Posterior cingulate gyrus (tissue), 11 donors: ENCODE measurements at places on chromosomes 16 and 17.

GRCh38 chr17:72530454-72530853 lies 409.6 kb downstream of the SOX9 start:
- DNase-seq: no peak

DNA sequence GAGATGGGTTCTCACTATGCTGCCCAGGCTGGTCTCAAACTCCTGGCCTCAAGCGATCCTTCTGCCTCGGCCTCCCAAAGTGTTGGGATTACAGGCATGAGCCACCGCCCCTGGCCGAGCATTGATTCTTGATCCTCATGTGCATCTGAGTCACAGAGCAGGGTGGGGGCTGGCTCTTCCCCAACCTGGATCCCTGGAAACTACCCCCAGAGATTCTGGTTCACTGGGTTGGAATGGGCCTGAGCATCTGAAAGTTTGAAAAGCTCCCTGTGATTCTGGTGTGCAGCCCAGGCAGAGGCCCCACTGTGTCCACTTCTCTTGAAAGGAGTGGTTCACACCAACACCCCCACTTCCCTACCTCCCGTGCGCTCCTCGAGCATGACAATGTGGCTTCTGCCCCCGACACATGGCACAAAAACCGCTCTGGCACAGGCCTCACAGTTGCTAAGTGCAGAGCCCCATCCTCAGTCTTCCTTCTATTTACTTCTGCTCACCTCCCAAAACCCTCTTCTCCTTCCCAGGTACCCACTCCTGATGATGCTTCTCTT lies 4.6 kb downstream of the QPRT start:
- DNase-seq: no peak

DNA sequence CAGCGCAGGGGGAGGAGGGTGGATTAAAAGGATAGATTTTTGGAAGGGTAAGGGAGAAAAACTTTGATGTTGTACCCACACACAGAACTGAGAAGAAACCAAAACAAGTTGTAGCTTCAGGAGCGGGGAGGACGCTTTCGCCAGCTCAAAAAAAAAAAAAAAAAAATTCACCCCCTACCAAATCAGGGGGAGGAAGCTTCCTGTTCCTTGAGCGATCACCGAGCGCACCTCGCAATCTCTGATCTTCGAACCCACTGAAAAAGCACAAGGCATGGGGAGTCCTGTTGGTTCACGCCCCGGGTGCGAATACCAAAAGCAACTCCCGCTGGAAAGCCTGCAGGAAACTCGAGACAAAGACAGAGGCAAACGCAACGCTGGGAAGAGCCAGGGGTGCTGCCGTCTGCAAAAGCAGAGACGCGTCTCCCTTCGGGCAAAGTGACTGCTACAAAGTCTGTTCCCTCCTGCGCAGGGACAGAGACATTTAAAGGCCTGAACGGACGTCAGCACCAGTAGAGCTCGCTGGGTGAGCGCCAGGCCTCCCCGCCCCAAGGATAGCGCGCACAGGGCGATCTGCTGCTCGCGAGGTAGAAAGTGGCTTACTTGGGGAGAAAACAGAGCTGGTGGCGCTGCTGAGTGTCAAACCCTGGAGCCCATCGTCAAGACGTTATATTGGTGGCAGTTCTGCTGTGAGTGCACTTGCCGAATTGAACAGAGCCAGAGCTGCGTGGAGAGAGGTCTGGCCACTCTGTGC lies 190.4 kb downstream of the USP22 start:
- DNase-seq: peak; percentile 50

DNA sequence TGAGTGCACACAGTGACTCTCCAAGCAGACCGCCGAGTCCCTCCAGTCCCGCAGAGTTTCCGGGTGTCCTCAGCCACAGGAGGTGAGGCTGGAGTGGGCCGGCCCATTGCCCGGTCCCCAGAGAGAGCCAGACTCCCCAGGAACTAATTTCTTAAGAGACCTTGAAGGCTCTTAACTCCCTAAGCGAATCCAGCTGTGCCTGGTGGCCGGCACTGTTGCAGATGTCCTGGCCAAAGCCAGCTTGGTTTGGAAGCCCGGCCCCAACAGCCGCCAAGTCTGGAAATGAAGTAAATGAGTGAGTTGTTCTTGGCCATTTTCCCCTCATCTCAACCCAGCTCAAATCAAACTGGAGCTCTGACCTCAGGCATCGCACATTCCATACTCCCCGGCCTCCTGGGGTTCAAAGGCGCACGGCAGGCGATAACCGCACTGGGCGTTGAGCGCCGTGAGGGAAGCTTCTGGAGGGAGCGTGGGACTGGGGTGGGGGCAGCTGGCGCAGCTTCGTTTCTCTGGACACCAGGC lies 42.0 kb downstream of the CMIP start:
- DNase-seq: no peak

- DNase-seq: no peak
Observed at GRCh38 chr16:11893571-11893970, 22.2 kb downstream of the GSPT1 start.

DNA sequence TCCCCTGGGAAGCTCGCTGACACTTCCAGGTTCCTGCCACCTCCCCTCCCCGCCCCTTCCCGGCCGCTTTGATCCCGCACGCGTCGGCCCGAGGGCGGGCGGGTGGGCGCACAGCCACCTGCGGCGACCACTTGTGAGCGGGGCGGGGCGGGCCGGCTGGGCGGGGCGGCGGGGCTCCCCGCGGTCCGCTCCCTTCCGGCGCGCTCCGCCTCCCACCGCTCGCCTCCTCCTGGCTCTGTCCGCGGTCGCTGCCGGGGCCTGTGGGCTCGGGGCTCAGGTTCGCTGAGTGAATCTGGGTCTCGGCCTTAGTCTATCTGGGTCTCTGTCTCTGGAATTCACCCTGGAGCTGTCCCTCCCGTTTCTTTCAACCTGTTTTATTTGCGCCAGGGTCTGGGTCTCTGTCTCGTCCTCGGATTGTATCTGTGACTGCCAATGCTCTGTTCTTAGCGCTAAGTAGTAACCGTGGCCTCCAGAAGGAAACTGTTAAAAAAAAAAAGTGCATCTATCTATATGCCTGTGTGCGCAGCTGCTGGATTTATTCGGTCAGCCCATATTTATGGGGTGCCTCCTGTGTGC lies 2.7 kb upstream of the HES7 start:
- DNase-seq: peak; percentile 84

DNA sequence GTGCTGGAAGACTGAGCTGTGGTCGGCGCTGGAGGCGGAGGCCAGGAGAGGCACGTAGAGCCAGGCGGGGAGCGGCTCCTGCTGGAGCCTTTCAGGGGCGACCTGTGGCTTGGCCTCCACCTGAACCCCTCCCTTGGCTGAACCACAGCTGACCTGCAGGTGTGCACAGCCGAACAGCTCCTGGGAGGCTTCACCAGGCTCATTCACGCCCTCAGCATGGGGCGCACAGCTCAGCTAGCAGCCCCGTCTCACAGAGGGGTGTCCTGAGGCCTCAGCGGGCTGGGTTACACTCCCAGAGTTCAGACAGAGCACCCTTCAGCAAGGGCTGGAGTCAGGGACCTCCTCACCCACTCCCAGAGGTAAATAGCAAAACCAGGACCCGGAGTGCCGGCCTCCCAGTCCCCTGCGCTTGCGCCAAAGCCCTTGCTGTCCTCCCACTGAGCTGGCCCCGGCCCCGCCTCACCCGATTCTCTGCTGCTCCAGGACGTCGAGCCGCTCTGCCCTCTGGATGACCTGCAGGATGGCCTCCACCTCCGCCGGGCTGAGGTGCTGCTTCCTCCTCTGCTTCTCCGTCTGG lies 31.7 kb downstream of the RPH3AL start:
- no peak for DNase-seq

DNA sequence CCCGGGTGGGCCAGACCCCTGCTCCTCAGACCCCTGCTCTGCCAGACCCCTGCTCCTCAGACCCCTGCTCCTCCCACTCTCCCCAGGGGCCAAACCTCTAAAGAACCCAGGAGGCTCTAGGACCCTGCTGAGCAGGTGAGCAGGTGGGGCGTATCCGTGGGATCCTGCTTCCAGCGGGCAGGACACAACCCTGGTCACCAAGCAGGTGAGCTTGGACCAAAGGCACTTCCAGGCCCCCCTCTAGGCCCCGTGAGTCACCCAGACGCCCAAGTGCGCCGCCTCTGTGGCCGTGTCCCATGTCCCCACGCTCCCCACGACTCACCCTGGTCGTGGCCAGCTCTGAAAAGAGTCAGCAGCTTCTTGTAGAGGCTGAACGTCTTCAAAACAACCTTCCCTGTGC lies 5.0 kb downstream of the CYBC1 start:
- no peak for DNase-seq

DNA sequence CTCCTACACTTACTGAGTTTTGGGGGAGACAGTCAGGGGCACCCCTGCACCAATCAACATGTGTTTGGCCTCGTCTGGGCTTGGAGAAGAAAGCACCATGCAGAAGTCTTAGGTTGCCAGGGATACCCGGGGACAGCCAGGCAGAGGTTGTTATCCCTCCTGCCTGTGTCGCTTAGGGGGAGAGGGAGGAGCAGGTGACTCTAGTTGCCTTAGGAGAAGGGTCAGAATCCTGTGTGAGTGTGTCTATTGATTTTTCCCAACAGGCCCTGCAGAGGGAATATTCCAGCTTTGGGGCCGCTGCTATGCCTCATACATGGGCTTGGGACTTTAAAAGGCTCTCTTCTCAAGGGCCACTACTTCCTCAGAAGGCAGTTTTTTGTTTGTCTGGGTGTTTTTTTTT lies 89.1 kb downstream of the RGS9 start:
- DNase-seq: no peak

DNA sequence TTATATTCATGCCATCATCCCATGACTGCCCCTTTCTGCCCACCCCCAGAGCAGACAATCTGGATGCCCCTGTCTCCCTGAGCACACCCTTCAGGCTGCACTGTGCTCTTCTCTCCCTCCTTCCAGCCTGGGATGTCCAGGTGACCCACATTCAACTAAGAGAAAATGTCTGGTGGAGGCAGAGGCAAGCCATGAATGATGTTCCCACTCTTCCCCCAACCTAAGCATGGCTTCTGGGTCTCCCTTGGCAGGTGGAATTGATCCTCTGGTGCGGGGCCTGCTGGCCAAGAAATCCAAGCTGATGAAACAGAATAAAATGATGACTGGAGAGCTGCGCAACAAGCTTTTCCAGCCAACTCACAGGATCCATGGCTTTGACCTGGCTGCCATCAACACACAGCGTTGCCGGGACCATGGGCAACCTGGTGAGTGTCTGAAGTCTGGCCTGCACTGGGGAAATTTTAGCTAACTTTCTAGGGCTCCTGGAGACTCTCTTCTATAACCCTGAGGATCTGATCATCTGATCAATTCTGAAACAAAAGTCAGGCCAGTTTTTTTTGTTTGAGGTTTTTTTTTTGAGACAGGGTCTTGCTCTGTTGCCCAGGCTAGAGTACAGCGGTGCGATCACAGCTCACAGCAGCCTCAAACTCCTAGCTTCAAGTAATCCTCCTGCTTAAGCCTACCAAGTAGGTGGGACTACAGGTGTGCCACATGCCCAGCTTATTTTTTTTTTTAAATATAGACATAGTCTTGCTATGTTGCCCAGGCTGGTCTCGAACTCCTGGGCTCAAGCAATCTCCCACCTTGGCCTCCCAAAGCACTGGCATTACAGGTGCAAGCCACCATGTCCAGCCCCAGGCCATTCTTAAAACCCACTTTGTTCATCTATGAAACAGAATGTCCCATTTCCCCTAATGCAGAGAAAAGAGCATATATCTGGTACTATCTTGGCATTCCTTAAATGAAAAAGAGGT lies 14.5 kb downstream of the MPO start:
- no peak for DNase-seq

- DNase-seq: peak; percentile 72
Observed at GRCh38 chr17:82674656-82675475, 23.6 kb downstream of the RAB40B start.

DNA sequence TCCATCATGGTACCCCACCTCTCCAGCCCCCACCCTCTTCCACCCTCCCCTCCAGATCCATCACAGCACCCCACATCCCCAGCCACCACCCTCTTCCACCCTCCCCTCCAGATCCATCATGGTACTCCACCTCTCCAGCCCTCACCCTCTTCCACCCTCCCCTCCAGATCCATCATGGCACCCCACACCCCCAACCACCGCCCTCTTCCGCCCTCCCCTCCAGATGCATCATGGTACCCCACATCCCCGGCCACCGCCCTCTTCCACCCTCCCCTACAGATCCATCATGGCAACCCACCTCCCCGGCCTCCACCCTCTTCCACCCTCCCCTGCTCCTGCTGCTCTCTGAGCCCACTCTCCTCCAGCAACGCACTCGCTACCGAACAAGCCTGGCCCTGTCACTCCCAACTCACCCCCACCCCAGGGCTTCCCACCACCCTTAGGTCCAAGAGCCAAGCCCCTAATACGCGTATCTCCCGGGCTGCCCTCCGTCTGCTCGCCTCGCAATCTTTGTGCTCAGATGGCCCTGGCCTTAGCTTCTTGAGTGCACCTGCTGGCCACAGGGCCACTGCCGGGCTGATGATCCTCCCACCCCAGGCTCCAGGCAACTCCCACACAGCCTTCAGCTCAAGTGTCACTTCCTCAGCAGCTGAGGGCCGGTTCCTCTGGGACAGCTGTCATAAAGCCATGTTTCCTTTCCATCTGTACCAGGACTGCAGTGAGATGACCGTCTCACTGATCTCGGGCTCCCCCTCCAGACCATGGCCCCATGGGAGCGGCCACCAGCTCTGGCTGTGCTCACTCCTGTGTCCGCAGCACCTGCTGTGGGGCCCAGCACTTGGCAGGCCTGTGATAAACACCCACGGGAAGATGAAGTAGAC lies 25.5 kb downstream of the KDM8 start:
- no peak for DNase-seq

DNA sequence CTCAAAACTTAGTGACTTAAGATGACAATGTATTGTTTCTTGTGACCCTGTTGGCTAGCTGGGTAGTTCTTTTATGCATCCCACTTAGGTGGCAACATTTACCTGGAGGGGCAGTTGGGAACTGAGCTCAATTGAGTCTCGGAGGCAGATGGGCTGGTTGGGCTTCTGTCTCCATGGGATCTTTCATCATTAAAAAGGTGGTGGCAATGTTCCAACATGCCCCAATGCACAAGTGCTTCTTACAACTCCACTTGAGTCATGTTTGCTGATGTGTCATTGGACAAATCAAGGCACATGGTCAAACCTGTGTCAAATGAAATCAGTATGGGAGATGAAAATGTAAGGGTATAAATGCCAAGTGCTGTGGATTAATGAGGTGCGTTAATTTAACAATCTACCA lies 11.7 kb upstream of the HS3ST3B1 start:
- no peak for DNase-seq

DNA sequence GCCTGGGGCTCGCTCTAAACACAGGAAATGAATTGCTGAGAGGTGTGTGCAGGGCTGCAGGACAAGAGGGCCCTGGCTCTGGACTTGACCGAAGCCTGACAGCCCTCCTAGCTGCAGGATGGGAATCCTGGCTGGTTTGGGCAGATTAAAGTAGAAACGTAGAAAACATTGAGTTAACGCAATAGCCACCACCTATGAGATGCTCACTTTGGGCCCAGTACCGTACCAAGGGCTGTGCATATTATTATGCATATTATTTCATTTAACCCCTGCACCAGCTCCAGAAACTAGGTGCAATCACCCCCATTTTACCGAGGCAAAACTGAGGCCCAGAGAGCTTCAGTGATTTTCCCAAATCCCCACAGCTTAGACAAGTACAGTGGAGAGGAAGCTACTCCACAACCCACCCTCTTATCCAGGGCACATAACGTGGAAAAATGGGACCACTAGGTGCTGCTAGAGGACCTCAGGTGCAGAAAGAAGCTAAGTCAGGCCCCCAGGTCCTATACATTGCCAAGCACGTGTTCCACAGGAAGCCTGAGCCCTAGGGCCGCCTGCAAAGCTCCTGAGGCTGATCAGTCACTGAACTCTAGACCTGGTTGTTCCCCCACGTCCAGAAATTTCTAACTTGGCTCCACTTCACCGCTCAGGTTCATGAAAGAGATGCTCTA lies 79.2 kb downstream of the MYH11 start:
- DNase-seq: no peak

- DNase-seq: no peak
Observed at GRCh38 chr17:69477903-69478266, 63.4 kb downstream of the MAP2K6 start.
